ENCODE measurements at places on chromosomes 2 and 18.

- no peak for DNase-seq
These were observed 65.7 kb upstream of the PARD3B start for GRCh38 chr2:204479557-204479956.

GRCh38 chr2:180790891-180791290, 189.5 kb upstream of the UBE2E3 start:
- DNase-seq, result no peak

DNA sequence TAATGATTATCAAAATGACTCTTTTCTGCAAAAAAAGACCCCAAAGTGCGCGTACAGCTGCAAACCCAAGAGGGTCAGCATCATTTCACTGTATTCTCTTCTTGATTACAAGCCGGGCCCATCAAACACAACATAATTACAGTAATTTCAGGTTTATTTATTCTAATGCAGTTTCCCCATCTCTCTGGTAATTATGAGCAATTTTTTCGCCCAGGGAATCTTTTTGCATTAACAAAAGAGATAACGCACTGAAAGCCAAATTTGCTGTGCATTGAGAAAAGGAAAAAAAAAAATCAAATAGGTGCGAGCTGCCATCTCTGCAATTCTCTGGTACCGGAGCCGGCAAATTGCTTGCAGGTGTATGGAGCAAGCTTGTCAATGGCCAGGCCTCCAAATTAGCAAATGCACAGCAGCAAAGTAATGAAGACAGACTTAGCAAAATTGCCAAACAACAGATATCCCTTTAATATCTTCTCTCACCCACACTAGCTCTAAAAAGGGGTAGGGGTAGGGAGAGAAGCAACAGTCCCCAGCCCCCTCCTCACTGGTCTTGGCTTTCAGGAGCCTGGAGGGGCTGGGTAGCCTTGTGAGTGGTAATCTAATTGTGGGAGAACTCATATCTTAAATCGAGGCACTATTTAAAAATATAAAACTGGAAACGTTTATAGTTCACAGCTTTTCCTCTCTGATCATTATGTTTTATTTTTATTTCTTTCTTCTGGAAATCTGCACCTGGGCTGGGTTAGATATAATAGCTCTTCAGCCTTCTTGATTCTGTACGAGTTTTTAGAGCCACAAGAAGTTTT, 6.7 kb downstream of the DLX1 start:
- DNase-seq, result no peak

- no peak for DNase-seq
These were observed 173.9 kb upstream of the CDH2 start for GRCh38 chr18:28350821-28351220.

GRCh38 chr18:13574355-13574754, 152.0 kb downstream of the FAM210A start:
- DNase-seq, result no peak

DNA sequence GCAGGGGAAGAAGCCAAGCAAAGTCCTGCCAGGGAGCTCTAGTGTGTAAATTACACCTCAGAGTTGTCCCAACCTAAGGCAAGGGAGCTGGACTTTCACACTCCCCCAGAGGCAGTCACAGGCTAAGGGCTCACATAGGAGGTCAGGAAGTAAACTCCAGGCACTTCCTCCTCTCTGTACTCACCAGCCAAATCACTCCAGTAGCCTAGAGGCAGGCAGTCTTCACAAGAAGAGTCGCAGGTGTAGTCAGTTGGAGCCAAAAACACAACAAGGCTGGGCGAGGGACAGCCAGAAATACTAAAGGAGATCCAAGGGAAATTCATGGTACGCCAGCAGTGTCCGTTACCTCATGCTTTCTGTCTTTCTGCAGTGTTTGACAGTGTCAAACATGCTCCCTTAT, 205.0 kb downstream of the C1D start:
- DNase-seq, result no peak

- peak; percentile 41 for DNase-seq
These were observed 420.7 kb upstream of the SALL3 start for GRCh38 chr18:78558948-78559347.

DNA sequence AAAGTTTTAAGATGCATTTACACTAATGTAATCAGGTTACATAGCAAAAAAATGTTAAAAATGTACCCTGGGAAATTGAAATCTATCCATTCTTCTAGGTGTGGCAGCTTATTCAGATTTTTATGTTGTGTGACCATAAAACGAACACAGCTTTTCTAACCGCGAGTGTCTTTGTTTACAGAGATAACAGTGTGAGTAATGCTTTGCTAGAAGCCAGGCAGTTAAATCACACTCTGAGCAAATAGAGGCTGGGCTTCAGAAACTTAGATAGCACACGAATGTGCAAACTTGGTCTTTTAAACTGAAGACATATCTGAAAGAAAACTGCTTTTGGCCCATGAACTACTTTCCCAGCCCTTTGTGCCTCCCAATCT, 116.1 kb downstream of the SPTBN1 start:
- no peak for DNase-seq

DNA sequence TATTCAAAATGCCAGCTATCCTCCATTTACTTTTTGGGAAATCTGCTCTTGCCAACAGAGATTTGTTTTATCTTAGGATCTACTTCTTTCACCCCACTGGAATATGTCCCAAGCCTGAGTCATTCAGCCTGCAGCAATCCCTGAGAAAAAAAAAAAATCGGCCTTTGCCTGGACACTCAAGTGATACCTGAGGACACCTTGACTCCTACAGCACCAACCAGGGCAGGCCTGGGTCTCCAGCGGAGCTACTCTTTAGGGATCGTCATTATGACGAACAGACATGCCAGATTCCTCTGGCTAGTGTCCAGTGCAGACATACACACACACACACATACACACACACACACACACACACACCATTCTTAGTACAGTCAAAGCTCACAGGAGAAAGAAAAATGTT, 2.2 kb upstream of the UGT1A6 start:
- DNase-seq, result no peak

DNA sequence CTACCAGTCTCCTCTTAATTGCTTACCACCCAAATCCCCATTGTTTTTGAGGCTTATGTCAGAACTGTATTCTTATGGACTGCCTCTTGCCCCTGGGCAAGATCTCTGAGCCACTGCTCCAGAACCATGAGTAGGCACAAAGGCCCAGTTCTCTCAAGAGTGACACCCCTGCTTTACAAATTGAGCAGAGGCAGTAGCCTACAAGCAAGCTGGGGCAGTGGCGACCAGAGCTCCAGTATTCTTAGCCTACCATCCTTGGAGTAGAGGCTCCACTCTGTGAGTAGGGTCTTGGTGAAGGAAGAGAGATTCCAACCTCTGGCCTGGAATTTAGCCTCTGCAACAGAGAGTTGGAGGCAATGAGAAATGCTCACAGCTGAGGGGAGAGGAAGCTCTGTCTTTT, 36.5 kb downstream of the WDR75 start:
- no peak for DNase-seq

DNA sequence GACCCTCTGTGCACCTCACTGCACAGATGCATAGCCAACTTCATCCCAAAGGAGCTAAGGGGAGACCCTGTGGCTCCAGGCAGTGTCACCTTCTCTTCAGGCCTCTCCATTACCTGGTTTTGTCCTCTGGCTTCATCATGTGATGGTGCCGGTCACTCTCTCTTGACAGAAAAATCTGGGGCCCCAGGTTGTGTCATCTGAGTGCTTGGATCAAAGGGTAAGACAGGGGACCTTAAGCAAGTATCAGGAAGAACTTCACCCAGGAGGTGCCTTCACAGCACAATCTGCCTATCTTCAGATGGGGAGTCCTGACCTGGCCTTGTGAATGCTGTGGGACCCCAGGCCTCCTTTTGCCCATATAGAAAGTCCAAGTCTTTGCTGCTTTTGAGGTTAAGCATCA, 104.4 kb downstream of the POLR1A start:
- DNase-seq, result no peak

DNA sequence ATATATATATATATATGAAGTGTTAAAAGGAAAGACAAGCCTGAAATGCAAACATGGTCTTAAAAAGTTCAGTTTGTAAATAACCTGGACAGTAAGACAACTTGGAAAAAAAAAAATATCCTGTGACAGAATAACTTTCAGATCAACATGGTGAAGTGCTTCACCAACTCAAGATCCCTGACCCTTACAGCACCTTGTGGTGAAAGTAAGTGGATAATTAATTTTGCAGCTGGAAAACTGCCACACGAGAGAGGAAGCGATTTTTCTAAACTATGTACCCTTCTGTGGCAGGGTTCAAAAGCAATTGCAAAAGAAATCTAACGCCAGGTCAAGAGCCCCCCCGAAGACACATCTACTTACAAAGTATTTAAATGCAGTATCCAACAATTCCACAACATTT, 95.8 kb downstream of the PAX3 start:
- no peak for DNase-seq

- no peak for DNase-seq
These were observed 385.0 kb downstream of the DSEL start for GRCh38 chr18:67131498-67131897.

DNA sequence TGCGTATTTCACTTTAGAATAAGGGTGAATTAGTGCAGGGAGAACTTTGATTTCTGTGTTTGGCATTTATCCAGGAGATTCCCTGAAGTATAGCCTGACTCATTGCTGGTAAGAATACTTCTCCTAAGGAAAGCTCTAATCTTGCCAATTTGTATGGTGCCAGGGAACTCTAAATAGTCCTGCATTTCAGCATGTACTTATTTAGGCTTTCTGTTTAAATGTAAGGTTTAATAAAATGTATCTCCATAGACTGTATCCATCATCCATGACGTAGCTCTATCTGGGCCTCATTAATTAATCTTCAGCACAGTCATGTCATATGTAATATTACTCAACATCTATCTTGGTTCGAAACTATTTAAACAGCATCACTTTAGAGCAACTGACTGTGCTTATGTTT, 127.7 kb downstream of the DOK6 start:
- no peak for DNase-seq

- DNase-seq, result peak; percentile 79
These were observed 225.4 kb upstream of the ID2 start for GRCh38 chr2:8456151-8457091.

GRCh38 chr2:235271936-235272335, 221.9 kb upstream of the AGAP1 start:
- no peak for DNase-seq

DNA sequence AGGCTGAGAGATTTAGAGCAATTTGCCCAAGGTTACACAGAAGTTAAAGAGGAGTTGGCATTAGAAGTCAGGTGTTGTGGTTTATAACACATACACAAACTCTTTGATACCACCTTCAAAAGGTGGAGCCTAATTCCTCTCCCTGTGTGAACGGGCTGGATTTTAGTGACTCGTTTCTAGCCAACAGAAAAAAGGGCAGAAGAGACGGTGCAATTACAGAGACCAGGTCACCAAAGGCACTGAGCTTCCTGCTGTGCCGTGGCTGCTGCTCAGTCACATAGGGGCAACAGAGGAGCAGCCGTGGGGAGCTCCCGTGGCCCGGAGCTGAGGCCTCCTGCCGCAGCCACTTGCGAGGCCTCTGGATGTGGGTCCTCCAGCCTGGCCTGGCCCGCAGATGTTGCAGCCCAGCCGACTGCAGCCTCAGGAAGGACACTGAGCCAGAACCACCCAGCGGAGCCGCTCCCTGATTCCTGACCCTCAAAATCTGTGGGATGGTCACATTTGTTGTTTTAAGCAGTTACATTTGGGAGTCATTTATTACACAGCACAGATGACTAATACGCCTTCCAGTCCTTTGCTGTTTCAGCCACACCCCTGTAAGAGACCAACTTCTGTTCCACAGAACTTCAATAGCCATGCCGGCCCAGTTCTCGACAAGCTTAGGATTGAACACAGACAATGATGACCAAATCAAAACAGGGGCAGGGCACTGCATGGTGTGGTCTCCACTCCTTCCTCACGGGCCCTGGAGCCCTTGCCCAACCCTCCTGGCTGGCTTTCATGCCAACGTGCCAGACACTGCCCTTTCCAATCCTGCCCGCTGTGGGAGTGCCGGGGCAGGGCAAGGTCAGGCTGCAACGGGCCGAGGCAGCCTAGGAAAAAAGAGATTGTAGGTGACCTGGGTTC, 17.1 kb downstream of the EDAR start:
- no peak for DNase-seq

DNA sequence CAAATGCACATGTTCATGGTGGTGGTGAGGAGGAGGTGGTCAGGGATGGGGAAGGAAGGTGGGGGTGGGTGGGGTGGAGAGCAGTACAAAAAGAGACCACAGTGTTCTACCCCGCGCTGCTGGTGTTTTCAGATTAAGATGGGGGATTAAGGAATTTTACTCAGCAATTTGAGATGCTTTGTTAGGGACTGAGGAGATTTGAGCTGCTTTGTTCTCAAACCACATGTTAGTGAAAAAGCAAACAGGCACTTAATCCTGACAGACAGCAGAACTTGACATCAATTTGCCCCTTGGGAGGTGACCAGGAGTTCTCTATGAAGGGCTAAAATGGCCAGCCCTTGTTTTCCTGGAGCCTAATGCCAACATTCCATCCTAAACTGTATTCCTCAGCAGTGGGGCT, 244.5 kb downstream of the MEIS1 start:
- DNase-seq, result no peak

- DNase-seq, result no peak
These were observed 27.0 kb downstream of the TMEM200C start for GRCh38 chr18:5868218-5868854.

GRCh38 chr2:25744055-25744454, 70.7 kb upstream of the DTNB start:
- DNase-seq, result no peak

DNA sequence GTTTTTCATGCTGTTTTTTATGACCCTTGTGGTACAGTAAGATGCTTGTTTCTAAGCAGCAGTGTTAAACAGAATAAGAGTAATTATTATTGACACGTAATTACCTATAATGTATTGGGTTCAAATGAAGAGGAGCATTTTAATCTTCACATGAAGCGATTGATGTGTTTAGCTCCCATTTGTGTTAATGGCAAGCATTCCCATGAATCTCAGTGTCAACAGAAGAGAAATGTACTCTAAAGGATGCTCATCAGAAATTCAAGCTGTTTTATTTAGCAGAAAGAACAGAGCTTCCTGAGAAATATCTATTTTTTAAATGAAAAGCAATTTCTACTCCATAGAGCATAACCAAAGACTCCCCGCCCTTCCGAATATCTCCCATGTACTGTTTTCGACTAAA, 341.3 kb upstream of the LINC00305 start:
- no peak for DNase-seq

- DNase-seq, result peak; percentile 75
These were observed 120.3 kb downstream of the ACOXL start for GRCh38 chr2:110852541-110853263.

DNA sequence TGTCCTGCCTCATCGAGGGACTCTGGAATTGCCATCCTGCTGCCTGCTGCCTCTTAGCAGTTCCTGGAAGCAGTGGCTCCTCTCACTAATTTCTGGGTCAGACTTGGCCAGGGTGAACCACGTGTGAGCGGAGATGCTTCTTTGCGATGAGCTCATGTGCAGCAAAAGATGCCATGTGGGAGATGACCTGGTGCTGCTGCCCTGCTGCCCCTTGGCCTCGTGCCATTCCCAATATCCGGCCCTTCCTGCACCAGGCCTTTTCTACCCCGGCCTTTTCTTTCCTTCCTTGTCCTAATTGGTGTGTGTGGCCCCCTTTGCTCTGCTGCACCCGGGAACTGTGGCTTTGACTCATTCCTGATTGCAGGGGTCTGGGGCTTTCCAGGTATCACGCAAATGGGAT, 296.9 kb upstream of the HS6ST1 start:
- no peak for DNase-seq
